ENCODE measurements at places on chromosomes 7 and 10.

DNA sequence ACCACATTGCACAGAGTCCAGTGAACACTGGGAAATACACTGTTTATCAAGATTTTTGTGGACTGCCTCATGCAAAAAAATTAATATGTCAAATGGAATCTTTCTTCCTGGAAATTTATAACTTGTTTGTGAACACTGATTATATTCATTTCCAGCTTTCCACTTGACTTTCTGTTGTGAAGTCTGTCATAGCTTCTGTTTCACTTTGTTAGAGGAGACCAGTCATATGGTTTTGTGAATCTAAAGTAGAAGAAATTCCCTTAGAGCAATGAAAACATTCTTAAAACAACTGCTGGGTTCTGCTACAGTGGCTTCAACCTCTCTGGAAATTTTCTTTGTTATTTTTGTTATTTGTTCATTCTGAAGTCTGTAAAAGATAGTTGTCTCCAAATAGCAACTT is 349.5 kb upstream of the NFE2L3 start:
- no peak for DNase-seq

GRCh38 chr10:4944841-4945240 is 18.4 kb upstream of the AKR1C1 start:
- DNase-seq = no peak

GRCh38 chr10:79393221-79393923 is 46.1 kb downstream of the PPIF start:
- no peak for DNase-seq

- no peak for DNase-seq
Measured at GRCh38 chr10:99908512-99908911, 101.2 kb downstream of the DNMBP start.

DNA sequence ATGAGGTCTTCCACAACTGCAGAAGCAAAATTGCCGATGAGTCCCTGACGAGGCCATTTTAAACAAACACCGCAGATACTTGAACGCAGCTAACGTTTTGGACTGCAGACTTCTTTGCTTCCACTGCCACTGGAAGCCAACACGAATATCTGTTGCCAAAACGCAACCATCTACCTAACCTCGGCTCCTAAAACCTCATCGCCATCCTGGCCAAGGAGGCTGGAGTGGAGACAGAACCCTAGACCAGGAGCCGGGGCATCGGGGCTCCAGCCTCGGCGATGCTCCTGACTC is 493 bp downstream of the WDR91 start:
- DNase-seq = peak; percentile 25

DNA sequence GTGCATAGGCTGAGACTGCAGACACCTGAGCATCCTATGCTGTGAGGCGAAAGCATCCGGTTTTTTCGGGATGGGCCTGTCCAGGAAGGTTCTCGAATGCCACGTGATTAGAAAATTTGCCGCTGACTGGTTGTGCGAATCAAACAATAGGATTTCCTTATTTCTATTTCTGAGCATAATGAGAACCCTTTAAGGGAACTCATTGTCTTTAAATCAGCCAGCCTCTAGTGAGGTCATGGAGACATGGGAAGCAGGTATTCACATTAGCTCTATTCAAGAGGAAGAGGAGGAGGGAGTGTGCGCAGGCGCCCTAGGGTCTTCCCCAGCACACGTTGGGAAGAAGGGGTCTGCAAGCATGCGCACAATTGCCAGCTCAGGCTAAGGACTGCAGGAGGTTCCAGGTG is 5.6 kb downstream of the GIMAP1 start:
- no peak for DNase-seq

GRCh38 chr7:121957626-121958025 is 84.7 kb downstream of the PTPRZ1 start:
- DNase-seq = no peak

DNA sequence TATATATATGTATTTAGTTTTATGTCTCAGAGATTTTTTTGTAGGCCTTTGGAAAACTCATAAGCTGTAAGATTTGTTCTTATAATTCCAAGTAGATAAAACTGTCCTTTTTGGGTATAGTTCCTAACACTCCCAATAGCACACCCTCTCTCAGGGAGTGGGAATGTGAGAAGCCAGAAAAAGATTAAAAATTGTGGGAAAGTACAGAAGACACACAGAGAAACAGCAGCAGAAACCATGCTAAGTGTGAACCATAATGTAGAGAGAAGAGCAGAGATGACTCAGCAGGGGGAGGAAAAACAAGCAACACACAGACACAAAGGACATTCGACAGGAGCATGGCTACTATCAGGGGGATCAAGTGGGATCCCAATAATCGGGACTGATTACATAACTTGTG is 401.6 kb downstream of the MAGI2 start:
- no peak for DNase-seq

DNA sequence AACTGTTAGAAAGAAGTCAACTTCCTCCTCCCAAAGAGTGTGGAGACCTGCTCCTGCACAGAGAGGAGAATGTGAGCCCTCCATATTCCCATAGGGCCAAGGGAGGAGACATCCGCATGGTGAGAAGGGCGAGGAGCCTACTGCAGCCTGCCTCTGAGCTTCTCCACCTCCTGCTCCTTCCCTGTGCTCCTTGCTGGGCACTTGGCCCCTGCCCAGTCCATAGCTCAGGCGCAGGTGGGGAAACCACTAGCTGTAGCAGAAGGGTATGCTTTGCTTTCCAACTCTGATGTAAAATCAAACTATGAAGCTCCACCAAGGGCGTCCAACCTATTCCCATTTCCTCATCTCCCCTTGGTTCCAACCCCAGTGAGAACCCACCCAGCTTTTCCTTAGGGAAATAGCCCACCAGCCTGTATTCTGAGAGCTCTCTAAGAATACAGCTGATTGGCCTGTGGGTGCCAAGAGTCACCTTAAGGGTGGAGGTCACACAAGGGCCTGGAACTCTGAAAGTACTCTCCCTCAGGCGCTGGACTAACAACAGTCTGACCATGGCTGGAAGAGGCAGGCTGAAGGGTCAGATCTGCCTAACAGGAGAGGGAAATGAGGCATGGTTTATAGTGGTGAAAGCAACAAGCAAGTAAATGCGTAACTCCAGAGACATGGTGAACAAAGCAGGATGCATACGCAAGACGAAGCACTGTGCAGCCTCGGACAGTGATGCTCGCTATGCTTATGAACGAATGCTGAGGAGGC is 13.9 kb downstream of the ZNF488 start:
- DNase-seq = no peak

- no peak for DNase-seq
Measured at GRCh38 chr7:158730383-158731346, 26.1 kb upstream of the NCAPG2 start.

GRCh38 chr7:95861041-95861440 is 88.7 kb downstream of the DYNC1I1 start:
- peak; percentile 46 for DNase-seq

- DNase-seq = peak; percentile 80
Measured at GRCh38 chr10:111598433-111599059, 521.7 kb downstream of the ADRA2A start.

DNA sequence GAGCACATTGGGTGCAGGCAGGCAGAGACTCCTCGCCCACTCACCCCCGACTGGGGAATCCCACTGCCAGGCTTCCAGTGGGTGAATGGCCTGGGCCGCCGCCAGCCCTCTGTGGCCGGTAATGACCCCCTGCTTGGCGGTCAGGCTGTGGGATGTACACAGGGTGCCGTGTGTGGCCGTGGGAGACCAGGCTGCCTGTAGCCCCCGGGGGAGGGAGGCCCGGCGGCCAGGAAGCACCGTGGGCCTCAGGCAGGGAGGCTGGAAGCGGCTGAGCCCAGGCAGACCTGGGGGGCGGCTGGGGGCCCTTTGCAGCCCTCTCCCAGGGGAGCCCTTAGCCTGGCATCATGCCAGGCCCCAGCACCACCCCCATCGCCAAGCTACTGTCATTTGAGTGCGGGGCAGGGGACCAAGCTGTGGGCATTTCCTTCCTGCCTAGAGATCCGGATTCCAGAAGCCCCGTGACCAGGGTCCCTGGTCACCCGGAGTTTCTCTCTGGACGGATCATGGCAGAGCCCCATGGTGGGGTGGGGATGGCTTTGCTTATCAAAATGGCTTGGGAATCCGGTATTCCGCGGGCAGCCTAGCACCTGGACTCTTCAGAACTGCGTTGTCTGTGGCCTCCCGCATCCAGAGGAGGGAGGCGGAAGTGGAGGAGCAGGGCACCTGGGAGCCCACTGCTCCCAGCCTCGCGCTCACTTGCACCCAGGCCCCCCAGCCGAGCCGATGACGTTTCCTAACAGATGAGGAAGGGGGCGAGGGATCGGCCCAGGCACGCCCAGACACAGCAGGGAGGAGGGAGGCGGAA is 1.1 kb downstream of the TTYH3 start:
- DNase-seq = peak; percentile 64

- DNase-seq = no peak
Measured at GRCh38 chr7:17472518-17472917, 174.1 kb downstream of the AHR start.

GRCh38 chr10:71053169-71053895 is 159.0 kb upstream of the UNC5B start:
- DNase-seq = no peak

DNA sequence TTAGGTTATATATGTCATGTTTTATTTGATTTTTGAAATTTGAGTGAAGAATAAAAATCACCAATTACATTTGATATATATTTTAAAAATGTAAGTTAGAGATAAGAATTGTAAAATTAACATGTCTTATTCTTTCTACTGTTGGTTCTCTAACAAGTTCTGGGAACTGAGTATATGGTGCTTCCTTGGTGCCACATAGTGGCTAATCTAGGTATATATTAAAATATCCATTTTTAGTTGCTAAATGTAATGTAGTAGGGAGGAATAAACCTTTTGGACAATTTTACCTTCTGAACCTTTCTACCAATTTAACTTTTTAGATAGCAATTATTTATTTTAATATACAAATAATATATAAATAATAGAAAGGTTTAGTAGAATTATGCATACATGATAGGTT is 17.5 kb downstream of the CFAP69 start:
- peak; percentile 58 for DNase-seq

DNA sequence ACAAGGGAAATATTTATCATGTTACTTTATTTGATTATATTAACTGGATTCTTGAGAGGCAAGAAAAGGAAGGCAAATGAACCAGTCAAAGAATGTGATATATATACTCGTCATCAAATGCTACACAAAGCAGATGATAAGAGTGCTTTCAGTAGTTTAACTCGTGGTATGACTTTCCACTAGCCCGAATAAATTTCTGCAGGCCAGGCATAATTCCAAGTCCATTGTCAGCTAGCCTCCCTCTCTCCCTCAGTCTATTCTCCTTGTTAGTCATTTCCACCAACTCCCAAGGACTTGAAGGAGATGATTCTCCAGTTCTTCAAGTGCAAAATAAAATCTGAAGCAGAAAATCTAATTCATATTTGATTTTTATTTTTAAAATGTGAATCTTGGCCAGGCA is 190.5 kb downstream of the GLI3 start:
- DNase-seq = no peak
